Dermis microvascular lymphatic vessel endothelial cell (primary cell): ENCODE measurements at places on chromosomes 4 and X. TPM values are rescaled to one million over a fixed set of nuclear protein-coding genes. Genes with fewer than 3 reads are reported as not detected.

Gene RAB41
- total RNA-seq: not detected in 2 replicates

- DNase-seq: no peak
Observed at GRCh38 chr4:164536814-164537213, 217.1 kb upstream of the SMIM31 start.

Gene OTUD6A
- total RNA-seq: not detected in 2 replicates

GRCh38 chr4:7388627-7389026, 46.1 kb downstream of the PSAPL1 start:
- no peak for DNase-seq

Gene HOPX
- total RNA-seq: 1.5 and 7.6 TPM in 2 replicates

- peak; percentile 16 for DNase-seq
Observed at GRCh38 chr4:123659730-123660129, 263.1 kb downstream of the SPRY1 start.

- no peak for DNase-seq
Observed at GRCh38 chrX:131279617-131280016, 9.5 kb downstream of the IGSF1 start.

- no peak for DNase-seq
Observed at GRCh38 chrX:13750812-13751211, 16.3 kb downstream of the OFD1 start.

- DNase-seq: no peak
Observed at GRCh38 chrX:78687586-78687985, 28.5 kb upstream of the RTL3 start.

Gene UGT2B17
- not detected in 2 replicates for total RNA-seq

- DNase-seq: no peak
Observed at GRCh38 chr4:105645440-105645839, 63.0 kb downstream of the INTS12 start.

- DNase-seq: no peak
Observed at GRCh38 chr4:182918791-182919302, 1.7 kb upstream of the DCTD start.

Gene PLK4
- 7.6 and 13.7 TPM in 2 replicates for total RNA-seq

Gene GABRG1
- total RNA-seq: not detected in 2 replicates
